ENCODE measurements at places on chromosomes 7 and 10. TPM values are rescaled to one million over a fixed set of nuclear protein-coding genes. Genes with fewer than 3 reads are reported as not detected.

DNA sequence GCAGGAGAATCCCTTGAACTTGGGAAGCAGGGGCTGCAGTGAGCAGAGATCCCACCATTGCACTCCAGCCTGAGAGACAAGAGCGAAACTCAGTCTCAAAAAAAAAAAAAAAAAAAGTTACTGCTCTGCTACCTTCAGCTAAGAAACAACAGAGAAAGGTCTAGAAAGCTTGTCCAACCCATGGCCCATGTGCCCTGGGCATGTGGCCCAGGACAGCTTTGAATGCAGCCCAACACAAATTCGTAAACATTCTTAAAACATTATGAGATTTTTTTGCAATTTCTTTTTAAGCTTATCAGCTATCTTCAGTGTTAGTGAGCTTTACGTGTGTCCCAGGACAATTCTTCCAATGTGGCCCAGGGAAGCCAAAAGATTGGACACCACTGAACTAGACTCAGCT lies 22.9 kb downstream of the PLXDC2 start:
- no peaks in the 10 kb centered on the region for H3K27me3 ChIP-seq
- no peaks in the 10 kb centered on the region for H3K4me1 ChIP-seq
- H3K36me3 ChIP-seq: no peaks in the 10 kb centered on the region
- DNase-seq: no peak
- no peak overlapping the region for H3K27ac ChIP-seq

DNA sequence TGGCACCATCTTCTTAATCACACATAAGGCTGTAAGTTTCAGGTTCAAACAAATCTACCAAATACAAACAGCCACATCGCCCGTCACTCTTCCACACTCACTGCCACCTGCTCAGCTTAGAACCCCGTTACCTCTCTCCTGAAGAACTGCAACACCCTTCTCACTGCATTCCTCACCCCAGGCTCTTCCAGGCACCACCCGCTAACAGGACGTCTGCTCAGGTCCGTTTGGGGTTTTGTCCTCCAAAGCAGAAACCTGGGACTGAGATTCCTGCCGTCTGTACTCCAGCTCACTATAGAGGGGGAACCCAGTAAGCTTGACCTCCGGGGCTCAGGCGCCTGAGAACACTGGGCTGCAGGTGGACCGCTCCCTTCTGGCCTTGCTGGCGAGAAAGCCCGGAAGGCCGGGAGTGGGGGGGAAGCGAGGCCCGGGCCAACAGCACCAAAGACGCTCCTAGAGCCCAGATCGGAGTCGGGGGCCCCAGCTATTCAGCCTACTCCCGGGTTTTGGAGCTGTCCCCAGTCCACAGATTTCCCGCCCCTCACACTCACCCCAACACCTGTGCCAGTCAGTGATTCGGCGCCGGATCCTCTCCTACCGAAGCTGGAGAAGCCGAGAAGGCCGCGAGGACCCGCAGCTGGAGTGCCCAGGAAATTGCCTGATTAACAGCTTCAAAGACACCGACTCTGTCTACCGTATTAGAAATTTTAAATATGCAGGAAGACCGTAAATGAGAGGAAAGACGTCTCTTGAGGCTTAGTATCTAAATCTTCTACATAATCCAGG lies at the start of gene AP3M1:
Gene AP3M1, minus strand, starts transcription at position 625 of the 786 bp plus-strand sequence. CDS start 12,449 bp downstream, outside the sequence.
- H3K27ac ChIP-seq: peak within 1 kb of the TSS; percentile 89
- H3K36me3 ChIP-seq: no peaks in the 10 kb centered on the region
- H3K4me1 ChIP-seq: peaks cover 21% of the 10 kb centered on the region
- peak; percentile 64 for DNase-seq
- no peaks in the 10 kb centered on the region for H3K27me3 ChIP-seq

SYT15 gene
- 8.2 TPM for total RNA-seq

AMPH gene
- 16.5 TPM for total RNA-seq

- no peak overlapping the region for H3K4me3 ChIP-seq
- no peaks in the 10 kb centered on the region for H3K27me3 ChIP-seq
- no peak for DNase-seq
- H3K36me3 ChIP-seq: no peaks in the 10 kb centered on the region
Observed at GRCh38 chr7:25600262-25600920, 372.1 kb upstream of the NPVF start.

- H3K27me3 ChIP-seq: no peaks in the 10 kb centered on the region
- DNase-seq: no peak
- no peaks in the 10 kb centered on the region for H3K4me1 ChIP-seq
- H3K4me3 ChIP-seq: no peak overlapping the region
- H3K36me3 ChIP-seq: no peaks in the 10 kb centered on the region
Observed at GRCh38 chr7:13259930-13260329, 572.5 kb downstream of the ARL4A start.

- no peaks in the 10 kb centered on the region for H3K4me1 ChIP-seq
- no peaks in the 10 kb centered on the region for H3K36me3 ChIP-seq
- no peaks in the 10 kb centered on the region for H3K27me3 ChIP-seq
- peak overlapping the region; percentile 88 for H3K27ac ChIP-seq
Observed at GRCh38 chr10:63464402-63465292, 1.1 kb downstream of the JMJD1C start.

- no peak overlapping the region for H3K4me3 ChIP-seq
- H3K4me1 ChIP-seq: no peaks in the 10 kb centered on the region
- no peak for DNase-seq
- no peak overlapping the region for H3K27ac ChIP-seq
Observed at GRCh38 chr7:104327938-104328295, 486 bp upstream of the LHFPL3 start.

DNA sequence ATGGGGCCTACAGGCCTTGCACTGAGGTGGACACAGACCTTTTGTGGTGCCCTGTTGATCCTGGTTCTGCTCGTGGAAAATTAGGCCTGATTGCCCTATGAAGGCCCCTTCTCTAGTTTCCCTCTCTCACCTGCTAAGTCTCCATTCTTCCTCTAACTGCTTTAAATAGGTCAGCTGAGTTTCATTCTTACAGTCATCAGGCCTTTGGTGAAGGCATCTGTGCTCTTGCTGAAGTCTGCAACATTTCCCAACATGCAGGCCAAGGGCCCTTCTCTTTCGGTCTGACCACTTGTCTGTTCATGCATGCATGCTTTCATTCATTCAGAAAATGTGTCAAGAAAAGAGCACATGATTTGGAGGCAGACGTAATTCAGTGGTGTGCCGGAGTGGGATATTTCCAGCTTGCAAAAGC lies 244.0 kb downstream of the BUB3 start:
- no peak for DNase-seq
- no peaks in the 10 kb centered on the region for H3K4me1 ChIP-seq
- no peaks in the 10 kb centered on the region for H3K27me3 ChIP-seq
- H3K4me3 ChIP-seq: no peak overlapping the region
- no peak overlapping the region for H3K27ac ChIP-seq
- H3K36me3 ChIP-seq: no peaks in the 10 kb centered on the region

CACNA2D1 gene
- 18.9 TPM for total RNA-seq

POM121L12 gene
- total RNA-seq: not detected

GRCh38 chr10:85657476-85658113 lies 709.0 kb downstream of the GRID1 start:
- no peak for DNase-seq
- H3K36me3 ChIP-seq: no peaks in the 10 kb centered on the region
- no peaks in the 10 kb centered on the region for H3K27me3 ChIP-seq
- H3K27ac ChIP-seq: no peak overlapping the region

DNA sequence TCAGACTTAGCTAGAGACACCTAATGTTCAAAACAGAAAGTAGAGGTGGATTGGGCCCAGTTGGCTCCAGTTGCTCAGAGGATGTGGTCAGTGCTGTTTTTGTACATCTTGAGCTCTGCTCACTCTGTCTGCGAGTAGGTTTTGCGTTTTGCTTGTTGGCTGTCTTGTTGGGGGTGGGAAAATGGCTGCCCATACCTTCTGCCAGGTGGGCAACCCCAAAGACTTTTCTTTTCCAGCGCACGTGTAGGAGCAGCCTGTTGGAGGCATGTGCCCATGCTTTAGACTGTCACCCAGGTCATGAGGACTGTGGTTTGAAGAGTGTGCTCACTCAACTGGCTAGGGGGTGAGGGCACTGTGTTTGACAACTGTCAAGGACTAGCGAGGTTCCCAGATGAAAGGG lies 73.9 kb downstream of the KAT6B start:
- H3K27me3 ChIP-seq: no peaks in the 10 kb centered on the region
- H3K4me1 ChIP-seq: no peaks in the 10 kb centered on the region
- H3K27ac ChIP-seq: no peak overlapping the region
- H3K4me3 ChIP-seq: no peak overlapping the region

DNA sequence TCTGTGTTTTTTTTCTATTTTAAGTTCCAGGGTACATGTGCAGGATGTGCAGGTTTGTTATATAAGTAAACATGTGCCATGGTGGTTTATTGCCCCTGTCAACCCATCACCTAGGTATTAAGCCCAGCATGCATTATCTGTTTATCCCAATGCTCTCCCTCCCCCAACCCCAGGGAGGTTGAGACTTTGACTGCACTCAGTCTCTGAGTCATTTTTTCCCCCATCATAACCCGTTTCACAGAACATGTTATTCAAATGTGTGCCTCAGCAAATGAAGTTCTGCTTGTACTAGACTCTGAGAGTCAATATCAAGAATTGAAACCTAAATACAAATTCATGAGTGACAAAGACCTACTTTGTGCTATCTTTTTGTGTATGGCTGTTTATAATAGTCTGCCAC lies 70.0 kb upstream of the CYP26C1 start:
- DNase-seq: no peak
- no peak overlapping the region for H3K4me3 ChIP-seq
- H3K4me1 ChIP-seq: no peaks in the 10 kb centered on the region
- H3K36me3 ChIP-seq: no peaks in the 10 kb centered on the region

GRCh38 chr7:31663072-31663471 lies 23.9 kb upstream of the PPP1R17 start:
- no peak for DNase-seq
- H3K4me1 ChIP-seq: no peaks in the 10 kb centered on the region
- H3K4me3 ChIP-seq: no peak overlapping the region
- H3K27ac ChIP-seq: no peak overlapping the region
- no peaks in the 10 kb centered on the region for H3K36me3 ChIP-seq
- H3K27me3 ChIP-seq: no peaks in the 10 kb centered on the region

EBLN1 gene
- total RNA-seq: not detected

DNA sequence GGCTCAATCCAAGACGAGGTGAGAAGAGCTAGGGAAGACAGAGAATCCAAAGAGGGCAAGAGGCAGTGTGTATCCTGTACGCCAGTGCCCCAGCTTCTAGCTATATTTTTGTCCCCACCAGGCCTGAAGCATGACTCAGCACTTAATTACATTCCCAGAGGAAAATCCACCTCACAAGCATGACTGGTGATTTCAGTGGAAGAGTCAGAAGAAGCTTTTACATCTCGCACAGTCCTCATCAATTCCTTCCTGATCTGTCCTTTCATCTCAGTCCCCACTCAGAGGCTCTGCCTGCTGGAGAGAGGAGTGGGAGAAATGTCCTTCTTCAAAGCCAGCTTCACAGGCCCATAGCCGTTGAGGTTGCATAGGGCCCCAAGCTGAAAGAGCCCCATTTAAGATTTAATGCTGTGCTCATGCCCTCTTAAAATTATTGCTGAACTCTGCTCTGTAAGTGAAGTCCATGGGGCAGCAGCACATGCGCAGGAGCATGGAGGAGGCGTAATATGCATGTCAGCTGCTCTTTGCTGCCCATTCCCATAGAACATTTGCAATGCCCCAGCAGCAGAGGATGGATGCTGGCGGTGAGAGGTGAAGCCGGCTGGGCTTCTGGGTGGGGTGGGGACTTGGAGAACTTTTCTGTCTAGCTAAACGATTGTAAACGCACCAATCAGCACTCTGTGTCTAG lies 39.0 kb upstream of the AOAH start:
- H3K27me3 ChIP-seq: no peaks in the 10 kb centered on the region
- H3K4me1 ChIP-seq: no peaks in the 10 kb centered on the region
- H3K27ac ChIP-seq: no peak overlapping the region
- no peak for DNase-seq

FANK1 gene
- total RNA-seq: 6.6 TPM

RARRES2 gene
- total RNA-seq: 373 TPM

ZNF503 gene
- total RNA-seq: 10.3 TPM

DNA sequence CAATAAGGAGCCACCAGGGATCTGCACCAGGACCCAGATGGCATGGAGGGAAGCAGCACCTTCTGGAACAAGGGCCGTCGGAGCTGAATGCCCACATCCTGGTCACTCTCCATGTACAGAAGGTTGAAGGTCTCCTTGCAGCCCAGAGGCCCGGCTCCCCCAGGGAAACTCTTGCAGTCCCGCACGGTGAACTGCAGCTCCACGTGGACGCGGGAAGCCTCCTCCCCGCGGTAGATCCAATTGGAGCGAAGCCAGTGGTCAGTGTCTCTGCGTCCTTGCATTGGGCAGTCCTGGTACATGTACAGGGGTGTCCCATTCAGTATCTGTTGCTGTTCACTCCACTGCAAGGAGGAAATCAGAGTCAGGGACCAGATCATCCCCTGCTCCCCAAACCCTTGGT lies 7.4 kb downstream of the EPHA1 start:
- H3K27ac ChIP-seq: no peak overlapping the region
- H3K4me1 ChIP-seq: no peaks in the 10 kb centered on the region
- no peaks in the 10 kb centered on the region for H3K36me3 ChIP-seq
- no peak overlapping the region for H3K4me3 ChIP-seq

- no peaks in the 10 kb centered on the region for H3K36me3 ChIP-seq
- no peak overlapping the region for H3K27ac ChIP-seq
- H3K4me3 ChIP-seq: no peak overlapping the region
- no peaks in the 10 kb centered on the region for H3K4me1 ChIP-seq
- DNase-seq: no peak
Observed at GRCh38 chr7:35969066-35969465, 168.2 kb downstream of the SEPTIN7 start.

DNA sequence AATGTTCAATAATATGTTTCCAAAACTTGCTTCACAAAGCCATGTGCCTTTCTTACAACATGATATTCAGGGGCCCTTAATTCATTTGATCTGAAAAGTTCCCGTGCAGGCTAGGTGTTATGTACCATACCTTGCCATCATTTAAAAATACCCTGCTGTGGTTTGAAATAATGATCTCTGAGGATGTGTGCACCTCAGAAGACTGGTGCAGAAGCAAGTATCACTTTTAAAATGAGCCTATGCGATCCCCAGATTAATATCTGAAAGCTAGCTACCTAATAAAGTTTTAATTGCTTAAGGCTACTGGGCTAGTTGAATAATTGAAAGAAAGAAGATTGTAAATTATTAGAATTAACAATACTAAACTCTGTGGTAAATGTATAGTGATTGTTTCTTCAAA lies 262.4 kb downstream of the CDK14 start:
- no peaks in the 10 kb centered on the region for H3K36me3 ChIP-seq
- H3K27me3 ChIP-seq: no peaks in the 10 kb centered on the region
- no peaks in the 10 kb centered on the region for H3K4me1 ChIP-seq
- no peak for DNase-seq
- no peak overlapping the region for H3K27ac ChIP-seq

NUTM2A gene
- total RNA-seq: 2.3 TPM

- no peak overlapping the region for H3K4me3 ChIP-seq
- H3K27me3 ChIP-seq: no peaks in the 10 kb centered on the region
- H3K27ac ChIP-seq: no peak overlapping the region
- DNase-seq: no peak
- H3K4me1 ChIP-seq: no peaks in the 10 kb centered on the region
Observed at GRCh38 chr7:40542982-40543741, 408.4 kb downstream of the SUGCT start.

SSC4D gene
- total RNA-seq: not detected

MYL10 gene
- total RNA-seq: not detected
